Right lung (tissue), 10 donors: ENCODE measurements at places on chromosomes 4 and X. TPM values are rescaled to one million over a fixed set of nuclear protein-coding genes. Genes with fewer than 3 reads are reported as not detected.
A peak's percentile ranks its signal among the peaks of the same experiment; 100 is the strongest.

DNA sequence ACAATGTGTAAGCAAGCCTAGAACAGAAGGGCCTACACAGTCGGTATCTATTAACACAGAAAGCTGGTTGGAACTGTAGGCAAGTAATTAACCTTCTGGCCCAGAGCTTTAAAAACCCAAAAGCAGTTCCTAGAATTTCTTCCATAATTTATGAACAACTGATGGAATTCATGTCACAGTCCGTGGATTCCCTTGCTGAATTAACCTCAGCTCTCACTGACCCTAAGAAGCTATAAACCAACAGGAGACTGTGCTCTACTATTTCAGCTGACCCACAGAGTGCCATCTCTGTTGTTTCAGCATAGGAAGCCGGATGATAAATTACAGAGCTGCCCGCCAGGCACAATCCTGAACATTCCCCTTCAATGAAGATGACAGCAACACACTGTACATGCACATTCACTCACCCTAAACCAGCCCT lies 157.3 kb downstream of the PRDM5 start:
- no peak for DNase-seq

The CENPVL3 gene
- 0.07 TPM for polyA plus RNA-seq

GRCh38 chrX:110317061-110317819 lies 645 bp downstream of the AMMECR1 start:
- peak; percentile 12 for DNase-seq

DNA sequence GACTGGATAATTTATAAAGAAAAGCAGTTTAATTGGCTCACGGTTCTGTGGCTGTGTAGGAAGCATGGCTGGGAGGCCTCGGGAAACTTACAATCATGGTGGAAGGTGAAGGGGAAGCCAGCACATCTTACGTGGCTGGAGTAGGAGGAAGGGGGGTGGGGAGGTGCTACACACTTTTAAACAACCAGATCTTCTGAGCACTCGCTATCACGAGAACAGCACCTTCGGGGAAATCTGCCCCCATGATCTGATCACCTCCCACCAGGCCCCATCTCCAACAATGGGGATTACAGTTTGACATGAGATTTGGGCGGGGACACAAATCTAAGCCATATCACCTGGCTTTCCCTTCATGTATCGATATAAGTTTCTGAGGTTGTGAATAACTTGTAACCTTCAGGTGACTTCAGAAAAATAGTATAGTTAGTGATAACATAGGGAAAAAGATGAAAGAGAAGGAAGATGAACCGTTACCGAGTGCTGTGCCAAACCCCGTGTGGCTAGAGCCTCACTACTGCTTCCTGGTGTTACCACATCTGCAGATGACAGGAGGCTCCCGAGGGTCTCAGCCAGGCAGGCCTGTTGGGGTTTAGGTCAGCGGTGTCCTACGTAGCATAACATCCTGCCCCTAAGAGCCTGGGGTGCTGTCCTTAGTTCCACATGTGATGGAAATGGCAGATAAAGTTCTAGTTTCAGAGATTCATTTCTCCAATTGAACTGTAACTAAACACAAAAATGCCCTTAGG lies 103.5 kb downstream of the TNIP2 start:
- no peak for DNase-seq

DNA sequence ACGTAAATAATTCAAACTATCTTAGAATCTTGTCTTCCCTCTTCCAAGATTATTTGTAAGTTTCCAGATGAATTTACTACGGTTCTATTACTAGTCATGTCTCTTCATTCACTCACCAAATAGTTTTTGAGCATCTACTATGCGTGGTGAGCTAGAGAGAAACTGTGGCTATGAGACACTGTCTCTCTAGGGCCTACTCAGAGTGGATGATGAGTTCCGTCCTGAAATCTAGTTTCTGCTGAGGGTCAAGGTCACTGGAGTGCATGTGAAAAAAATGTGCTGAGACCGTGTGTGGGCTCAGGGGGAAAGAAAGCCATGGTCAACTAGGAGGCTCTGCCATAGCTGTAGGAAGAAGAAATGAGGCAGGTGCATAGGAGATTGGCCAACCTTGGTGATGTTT lies 320.2 kb upstream of the GATB start:
- DNase-seq, result no peak

DNA sequence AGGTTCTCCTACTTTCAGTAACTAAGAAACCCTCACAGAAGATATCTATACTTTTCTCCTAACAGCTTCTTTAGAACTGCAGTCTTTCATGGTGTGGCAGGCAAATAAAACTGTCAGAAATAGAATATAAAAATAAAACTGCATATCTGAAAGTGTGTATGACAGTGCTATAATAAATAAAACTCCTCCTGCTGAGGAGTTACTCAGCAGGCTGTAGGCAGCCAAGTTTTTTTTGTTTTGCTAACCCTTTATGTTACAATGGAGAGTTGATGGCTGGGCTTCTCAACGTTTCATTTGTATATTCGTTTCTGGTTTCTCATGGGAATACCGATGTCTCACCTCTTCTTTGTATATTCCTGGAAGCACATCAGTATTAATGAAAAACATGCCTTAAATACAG lies 18.2 kb upstream of the UGT2B10 start:
- no peak for DNase-seq

The MAPK10 gene
- polyA plus RNA-seq, result 30.2 TPM

The RTL3 gene
- not detected for polyA plus RNA-seq

The TEX11 gene
- not detected for polyA plus RNA-seq

The CXCL1 gene
- 1.4 TPM for polyA plus RNA-seq

The FGG gene
- not detected for polyA plus RNA-seq

The CPE gene
- polyA plus RNA-seq, result 202 TPM

GRCh38 chrX:49147282-49147681 lies 15.3 kb upstream of the MAGIX start:
- DNase-seq, result no peak

DNA sequence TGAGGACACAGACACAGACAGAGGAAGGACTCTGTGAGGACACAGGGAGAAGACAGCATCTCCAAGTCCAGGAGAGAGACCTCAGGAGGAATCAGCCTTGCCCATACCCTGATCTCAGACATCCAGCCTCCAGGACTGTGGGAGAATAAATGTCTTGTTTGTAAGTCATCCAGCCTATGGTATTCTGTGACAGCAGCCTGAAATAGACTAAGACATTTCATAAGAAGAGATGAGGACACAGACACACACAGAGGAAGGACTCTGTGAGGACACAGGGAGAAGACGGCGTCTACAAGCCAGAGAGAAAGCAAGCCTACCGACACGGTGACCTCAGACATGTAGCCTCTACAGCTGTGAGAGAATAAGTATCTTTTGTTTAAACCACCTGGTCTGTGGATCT lies 112.1 kb downstream of the DHRSX start:
- no peak for DNase-seq

- DNase-seq, result no peak
These were observed 57.3 kb upstream of the FAM9B start for GRCh38 chrX:9091258-9091657.

The GRIA3 gene
- 2.3 TPM for polyA plus RNA-seq

The NPY2R gene
- 0.09 TPM for polyA plus RNA-seq

The MTTP gene
- polyA plus RNA-seq, result 1.8 TPM

GRCh38 chr4:924107-925096 lies 7.7 kb downstream of the GAK start:
- DNase-seq, result no peak

- no peak for DNase-seq
These were observed 25.1 kb upstream of the ANK2 start for GRCh38 chr4:113024388-113024787.

DNA sequence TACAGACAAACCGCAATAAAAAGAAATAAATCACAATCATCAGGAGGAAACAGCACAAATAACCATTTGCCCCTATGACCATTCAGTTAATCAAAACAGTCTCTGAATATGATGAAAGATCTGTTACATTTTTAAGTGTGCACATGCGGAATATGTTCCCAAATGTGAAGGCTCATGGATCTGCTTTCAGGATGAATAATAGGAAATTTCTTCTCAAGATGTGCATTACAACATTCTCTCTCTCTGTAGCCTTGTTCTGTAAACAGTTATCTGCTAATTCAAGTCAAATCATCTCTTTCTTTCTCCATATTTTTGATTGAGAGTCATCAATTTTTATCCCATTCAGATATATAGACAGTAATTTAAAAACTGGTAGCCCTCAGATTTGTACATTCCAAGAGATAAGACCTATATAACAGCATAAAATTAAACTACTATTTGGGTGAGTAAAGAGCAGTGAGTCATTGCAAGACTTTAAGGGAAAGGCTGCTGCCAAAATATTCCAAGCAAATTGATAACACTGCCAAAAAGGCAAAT lies 433.9 kb upstream of the ATOH1 start:
- peak; percentile 20 for DNase-seq

The GLRB gene
- 6.0 TPM for polyA plus RNA-seq

GRCh38 chr4:109548655-109549054 lies 11.4 kb upstream of the MCUB start:
- no peak for DNase-seq

The VEGFC gene
- polyA plus RNA-seq, result 19.5 TPM

DNA sequence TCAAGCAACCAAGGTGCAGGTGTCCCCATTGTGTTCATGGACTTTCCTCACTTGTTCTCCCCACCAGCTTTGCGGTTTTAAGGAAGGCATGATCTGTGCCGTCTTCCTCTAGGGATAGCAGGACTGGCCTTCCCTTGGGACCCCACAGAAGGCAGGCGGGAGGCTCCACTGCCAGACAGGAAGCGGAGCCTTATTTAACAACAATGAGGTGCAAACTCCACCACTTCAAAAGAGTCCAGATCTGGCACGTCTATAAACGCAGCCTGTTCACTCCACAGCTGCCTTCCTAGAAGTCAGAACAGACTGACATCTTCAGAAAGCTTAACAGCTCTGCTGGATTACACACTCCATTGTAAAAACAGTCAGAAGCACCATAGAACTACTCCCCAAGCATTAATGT lies 1.7 kb upstream of the GPR143 start:
- no peak for DNase-seq

The MAOA gene
- polyA plus RNA-seq, result 43.4 TPM

DNA sequence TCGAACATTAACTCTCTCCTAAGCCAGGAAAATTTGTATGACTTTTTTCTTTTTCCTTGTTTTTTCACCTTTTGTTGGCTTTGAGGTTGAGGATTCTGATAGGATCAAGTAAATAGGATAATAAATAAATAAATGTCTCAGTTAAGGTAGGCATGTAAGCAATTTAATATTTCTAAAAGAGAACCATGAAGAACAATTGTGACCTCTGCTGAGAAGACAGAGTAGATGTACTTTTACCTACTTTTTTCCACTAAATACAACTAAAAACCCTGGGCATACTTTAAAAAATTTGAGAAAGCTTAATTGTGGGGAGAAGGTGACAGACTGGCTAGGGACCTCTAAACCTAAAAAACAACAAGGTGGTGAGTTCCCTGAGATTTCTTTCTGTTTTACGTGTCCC lies 31.6 kb upstream of the CLNK start:
- no peak for DNase-seq

The CFAP99 gene
- 1.9 TPM for polyA plus RNA-seq

- no peak for DNase-seq
These were observed 572.4 kb upstream of the GALNT7 start for GRCh38 chr4:172596206-172596605.

The C4orf51 gene
- not detected for polyA plus RNA-seq

The UNC5C gene
- 47.2 TPM for polyA plus RNA-seq

The DCAF8L2 gene
- not detected for polyA plus RNA-seq

The GLRA2 gene
- 0.40 TPM for polyA plus RNA-seq

- DNase-seq, result no peak
These were observed 3.2 kb upstream of the GRSF1 start for GRCh38 chr4:70842761-70843435.

DNA sequence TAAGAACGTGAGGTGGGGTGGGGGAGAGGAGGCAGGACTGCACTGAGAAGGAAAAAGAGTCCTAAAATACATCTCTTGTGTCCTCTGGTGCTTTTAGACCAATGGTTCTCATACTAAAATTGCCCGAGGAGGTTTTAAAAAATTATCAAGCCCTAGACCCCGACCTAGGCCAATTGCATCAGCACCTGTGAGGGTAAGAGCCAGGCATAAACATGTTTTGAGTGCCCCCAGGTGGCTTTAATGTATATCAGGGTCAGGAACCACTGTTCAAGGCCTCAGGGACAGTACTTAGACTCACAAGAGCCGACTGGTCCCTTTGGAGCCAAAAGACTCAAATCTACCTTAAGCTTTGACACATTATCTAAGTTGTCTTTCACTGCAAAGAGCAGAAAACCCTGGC lies 37.5 kb upstream of the TMEM150C start:
- no peak for DNase-seq
